ENCODE measurements at places on chromosomes 3 and 15.

- no peak for DNase-seq
Measured at GRCh38 chr15:62050115-62050514, 10.1 kb downstream of the VPS13C start.

GRCh38 chr3:149494022-149494758 is 19.7 kb downstream of the TM4SF4 start:
- DNase-seq, result peak; percentile 80

- no peak for DNase-seq
Measured at GRCh38 chr3:156131241-156131640, 10.9 kb downstream of the KCNAB1 start.

DNA sequence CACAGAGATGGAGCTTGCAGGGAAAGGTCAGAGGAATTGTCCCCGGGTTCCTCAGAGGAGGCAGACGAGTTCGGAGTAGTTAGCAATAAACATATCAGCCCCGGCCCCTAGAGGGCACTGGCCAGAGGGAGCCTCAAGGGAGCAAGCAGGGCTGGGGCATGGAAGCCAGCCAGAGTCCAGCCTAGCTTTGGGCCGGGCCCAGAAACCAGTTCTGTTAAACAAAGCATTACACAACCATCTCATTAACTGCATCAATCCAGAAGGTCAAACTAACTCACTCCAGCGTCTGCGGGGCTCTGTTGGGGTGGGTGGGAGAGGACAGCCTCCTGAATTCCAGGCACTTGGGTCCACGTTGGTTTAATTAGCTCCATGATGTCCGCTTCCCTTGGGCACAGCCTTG is 41.0 kb upstream of the IREB2 start:
- peak; percentile 70 for DNase-seq

DNA sequence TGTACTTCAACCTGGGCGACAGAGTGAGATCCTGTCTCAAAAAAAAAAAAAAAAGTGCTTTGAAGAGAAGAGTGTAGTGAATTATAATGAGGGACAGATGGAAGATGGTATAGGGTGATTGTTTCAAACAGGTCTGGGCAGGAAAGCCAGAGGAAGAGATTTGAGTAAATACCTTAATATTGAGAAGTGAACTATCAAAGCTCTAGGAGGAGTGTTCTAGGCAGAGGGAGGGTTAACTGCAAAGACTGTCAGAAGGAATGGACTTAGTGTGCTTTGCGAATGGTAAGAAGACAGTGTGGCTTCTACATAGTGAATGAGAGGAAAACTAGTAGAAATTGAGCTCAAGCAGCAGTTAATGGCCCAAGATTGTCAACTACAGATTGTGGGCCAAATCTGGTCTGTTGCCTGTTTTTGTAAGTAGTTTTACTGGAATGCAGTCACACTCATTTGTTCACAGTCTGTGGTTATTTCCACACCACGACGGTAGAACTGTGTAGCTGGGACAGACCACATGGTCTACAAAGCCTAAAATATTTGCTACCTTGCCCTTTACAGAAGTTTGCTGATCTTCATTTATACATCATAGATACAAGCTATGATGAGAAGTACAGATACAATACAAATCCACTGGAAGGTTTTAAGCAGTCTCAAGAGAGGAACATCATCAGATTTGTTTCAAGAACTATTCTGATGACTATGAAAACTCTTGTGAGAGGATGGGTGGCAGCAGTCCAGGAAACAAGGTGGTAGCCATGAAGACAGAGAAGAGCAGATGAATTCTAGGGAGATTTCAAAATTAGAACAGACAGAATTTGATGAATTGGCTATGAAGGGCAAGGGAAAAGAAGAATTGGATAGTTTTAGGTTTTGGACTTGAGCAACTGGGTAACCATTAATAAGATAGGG is 16.5 kb upstream of the USP50 start:
- peak; percentile 36 for DNase-seq

- DNase-seq, result no peak
Measured at GRCh38 chr3:145190761-145191160, 970.2 kb downstream of the PLOD2 start.

DNA sequence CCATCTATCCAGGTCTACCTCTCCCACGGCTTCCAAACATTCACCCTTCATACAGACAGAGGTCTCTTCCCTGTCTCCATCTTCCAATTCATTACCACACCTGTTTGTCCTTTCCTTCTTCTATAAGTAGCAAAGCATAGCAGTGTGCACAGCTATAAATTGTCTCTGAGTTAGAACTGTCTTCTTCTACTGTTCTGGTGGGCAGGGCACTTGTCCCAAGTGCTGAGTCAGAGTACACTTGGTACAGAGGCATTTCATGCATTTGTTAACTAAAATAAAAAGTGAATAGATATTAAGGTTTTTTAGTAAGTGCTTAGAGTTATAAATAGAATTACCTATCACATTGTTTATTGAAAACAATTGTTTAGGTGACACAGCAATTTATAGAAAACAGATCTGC is 150.1 kb upstream of the CCDC54 start:
- peak; percentile 72 for DNase-seq

DNA sequence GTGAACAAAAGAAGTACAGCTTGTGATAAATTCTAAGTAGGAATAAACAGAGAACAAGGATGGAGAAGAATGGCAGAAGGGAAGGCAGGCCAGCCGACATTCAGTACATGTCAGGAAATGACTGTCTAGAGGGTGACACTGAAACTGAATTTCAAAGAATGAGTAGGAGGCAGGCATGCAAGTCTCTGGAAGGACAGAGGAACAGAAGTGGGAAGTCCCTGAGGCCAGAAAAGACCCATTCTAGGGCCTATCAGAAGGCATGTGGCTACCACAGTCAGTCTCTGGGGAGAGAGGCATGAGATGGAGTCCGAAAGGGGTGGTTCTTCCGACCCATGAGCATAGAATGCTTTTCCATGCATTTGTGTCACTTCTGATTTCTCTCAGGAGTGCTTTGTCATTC is 243.5 kb upstream of the UBE2E2 start:
- DNase-seq, result no peak

- DNase-seq, result peak; percentile 67
Measured at GRCh38 chr3:154151969-154152368, 30.8 kb downstream of the ARHGEF26 start.

- DNase-seq, result no peak
Measured at GRCh38 chr3:58120075-58120812, 90.5 kb downstream of the DNASE1L3 start.

DNA sequence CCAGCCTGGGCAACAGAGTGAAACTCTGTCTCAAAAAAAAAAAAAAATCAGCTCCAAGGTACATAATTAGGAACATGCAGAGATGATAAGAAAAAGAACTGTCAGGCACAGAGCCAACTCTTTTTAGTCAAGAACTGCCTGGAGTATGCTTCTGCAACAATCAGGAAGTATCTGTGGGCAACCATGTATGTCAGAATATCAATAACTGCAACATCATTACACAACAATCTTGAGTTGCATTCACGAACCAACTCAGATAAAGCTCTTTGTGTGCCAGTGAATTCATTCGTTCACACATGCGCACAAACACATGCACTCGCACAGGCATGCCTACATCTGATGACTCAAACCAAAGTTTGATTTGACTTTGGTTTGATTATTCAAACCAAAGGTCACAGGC is 32.1 kb downstream of the EFHB start:
- DNase-seq, result peak; percentile 5

Measured in GM23248 (cell line).